ENCODE measurements at places on chromosomes 3 and 15. TPM values are rescaled to one million over a fixed set of nuclear protein-coding genes. Genes with fewer than 3 reads are reported as not detected.

The THAP10 gene
- 7.2 TPM for total RNA-seq

The UACA gene
- 16.2 TPM for total RNA-seq

The SCAMP5 gene
- 1.0 TPM for total RNA-seq

The CLEC3B gene
- not detected for total RNA-seq

The RFT1 gene
- total RNA-seq, result 19.5 TPM

The GPR15 gene
- not detected for total RNA-seq

Data from Caki2 (cell line).